ENCODE measurements at places on chromosomes 2 and 18.

GRCh38 chr18:848062-848861 lies 36.2 kb upstream of the YES1 start:
- no peak for DNase-seq

DNA sequence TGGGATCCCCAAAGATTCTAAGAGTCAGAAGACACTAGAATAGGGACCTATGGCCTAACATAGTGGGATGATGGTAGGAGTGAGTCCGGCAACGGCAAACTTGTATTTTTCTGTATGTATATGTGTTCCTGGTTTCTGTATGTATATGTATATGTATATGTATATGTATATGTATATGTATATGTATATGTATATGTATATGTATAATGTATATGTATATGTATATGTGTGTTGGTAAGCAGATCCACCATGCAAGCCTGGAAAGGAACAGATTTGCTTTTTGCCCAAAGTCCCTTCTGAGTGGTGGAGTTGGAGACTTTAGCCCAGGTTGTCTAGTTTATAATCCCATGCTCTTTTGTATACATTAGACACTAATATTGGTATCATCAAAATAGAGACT lies 46.6 kb downstream of the MFSD6 start:
- DNase-seq = no peak

- DNase-seq = no peak
Observed at GRCh38 chr2:65767946-65768345, 335.5 kb upstream of the SPRED2 start.

DNA sequence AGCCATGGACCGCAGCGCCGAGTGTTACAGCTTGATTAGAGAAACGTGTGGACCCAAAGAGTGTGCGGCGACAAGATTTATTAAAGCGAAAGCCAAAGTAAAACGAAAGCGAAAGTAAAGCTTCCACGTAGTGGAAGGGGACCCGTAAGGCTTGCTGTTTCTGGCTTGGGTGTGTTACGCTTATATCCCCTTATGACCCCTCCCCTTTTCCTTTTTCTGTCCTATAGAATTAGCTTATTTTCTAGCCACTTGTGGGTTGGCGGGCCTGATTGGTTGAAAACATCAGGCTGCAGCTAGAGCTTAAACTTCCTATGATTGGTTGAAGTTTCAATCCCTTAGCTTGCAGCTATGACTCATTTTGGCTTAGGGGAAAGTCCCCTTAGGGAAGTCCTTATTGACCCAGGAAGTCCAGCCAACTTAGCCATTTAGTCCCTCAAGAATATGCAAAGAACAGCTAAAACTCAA lies 969.7 kb downstream of the DCDC2C start:
- DNase-seq = peak; percentile 65

DNA sequence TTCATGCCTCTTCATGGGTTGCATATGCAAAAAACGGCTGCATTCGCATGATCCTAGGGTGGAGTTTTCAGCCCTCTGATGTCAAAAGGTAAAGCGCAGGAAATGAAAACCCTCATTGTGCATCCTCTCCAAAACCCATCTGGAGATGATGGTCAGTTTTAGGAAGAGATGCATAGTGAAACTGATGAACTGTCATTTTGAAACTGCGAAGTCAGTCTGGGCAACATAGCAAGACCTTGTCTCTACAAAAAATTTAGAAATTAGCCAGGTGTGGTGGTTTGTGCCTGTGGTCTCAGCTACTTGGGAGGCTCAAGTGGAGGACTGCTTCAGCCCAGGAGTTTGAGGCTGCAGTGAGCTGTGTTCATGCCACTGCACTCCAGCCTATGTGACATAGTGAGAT lies 2.5 kb upstream of the TTLL4 start:
- DNase-seq = no peak

DNA sequence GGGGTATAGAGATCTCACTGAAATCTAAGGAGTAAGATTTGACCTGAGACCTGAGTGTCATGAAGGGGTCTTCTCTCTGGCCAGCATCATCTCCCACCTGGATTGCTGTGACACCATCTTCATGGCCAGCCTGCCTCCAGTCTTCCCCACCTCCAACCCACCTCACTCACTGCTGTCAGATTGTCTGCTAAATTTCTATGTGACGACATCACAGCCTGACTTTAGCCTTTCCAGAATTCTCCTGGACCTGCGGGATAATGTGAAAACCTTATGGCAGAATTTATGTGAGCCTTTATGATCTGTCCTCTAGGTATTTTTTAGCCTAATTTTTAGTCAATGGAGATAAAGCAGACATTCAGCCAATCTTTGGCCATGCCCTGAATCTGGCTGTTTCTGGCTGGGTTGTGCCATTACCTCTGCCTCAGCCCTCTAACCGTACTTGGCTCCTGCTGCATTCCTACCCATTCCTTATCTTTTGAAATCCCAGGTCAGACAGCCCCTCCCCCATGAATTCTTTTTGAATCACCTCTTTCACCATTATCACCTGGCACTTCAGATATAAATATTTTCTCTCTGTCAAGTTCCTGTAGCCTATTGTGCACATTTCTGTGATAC lies 66.4 kb upstream of the MMADHC start:
- DNase-seq = no peak

Measured in Panc1 (cell line).